Activated naive CD8-positive, alpha-beta T cell treated with anti-CD3 and anti-CD28 coated beads, Interleukin-2, amount 10 ng/mL, durations not matched to agents 7 days and 5 days (primary cell): ENCODE measurements at places on chromosomes 1 and 21.

DNA sequence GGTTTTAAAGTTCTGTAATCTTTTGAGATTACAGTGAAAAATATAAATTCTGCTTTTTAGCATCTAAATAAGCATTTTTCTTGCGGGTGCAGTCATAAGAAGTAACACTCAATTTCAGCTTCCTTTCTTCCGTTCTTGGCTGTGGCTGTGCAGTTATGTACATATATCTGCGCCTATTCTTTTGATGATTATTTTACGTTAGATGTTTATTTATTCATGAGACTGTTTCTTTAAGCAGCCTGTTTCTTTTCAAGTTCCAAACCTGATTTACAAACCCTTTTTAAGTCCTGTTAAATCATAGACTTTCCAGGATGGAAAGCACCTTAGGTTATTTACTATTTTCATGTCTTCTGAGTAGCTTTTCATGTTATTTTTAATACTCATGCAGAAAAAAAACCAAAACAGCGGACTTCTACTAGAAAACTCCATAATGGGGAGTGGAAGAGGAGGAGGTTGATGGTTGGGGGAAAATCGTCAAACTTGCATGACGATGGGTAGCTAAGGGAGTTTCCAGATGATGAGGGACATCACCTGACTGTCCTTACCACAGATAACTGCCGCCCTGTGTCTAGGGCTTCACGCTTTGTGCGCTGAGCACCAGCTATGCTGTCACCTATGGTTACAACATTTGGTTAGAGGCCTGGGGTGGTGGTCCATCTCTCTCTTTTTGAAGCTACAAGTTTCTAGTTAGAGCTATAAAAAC, 2.6 kb downstream of the PRDM2 start:
- DNase-seq: no peak

GRCh38 chr21:42406201-42406621, 2.5 kb downstream of the UBASH3A start:
- peak; percentile 65 for DNase-seq

DNA sequence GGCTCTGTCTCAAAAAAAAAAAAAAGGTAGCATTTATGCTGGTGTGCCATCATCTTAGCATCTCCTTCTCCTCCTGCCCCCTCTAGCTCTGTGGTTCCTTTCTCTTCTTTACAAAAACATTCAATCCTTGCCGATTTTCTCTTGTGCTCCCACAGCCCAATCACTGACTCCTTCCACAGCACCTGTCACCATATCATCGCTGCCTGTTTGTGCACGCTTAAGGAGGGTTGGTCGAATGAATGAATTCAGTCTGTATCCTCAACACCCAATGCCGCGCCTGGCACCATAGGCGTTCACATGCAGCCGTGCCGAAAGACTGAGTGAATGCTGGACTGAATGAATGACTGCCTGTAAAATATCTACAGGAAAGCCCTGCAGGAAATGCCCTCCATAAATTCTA, 7.9 kb downstream of the RNU5D-1 start:
- no peak for DNase-seq

DNA sequence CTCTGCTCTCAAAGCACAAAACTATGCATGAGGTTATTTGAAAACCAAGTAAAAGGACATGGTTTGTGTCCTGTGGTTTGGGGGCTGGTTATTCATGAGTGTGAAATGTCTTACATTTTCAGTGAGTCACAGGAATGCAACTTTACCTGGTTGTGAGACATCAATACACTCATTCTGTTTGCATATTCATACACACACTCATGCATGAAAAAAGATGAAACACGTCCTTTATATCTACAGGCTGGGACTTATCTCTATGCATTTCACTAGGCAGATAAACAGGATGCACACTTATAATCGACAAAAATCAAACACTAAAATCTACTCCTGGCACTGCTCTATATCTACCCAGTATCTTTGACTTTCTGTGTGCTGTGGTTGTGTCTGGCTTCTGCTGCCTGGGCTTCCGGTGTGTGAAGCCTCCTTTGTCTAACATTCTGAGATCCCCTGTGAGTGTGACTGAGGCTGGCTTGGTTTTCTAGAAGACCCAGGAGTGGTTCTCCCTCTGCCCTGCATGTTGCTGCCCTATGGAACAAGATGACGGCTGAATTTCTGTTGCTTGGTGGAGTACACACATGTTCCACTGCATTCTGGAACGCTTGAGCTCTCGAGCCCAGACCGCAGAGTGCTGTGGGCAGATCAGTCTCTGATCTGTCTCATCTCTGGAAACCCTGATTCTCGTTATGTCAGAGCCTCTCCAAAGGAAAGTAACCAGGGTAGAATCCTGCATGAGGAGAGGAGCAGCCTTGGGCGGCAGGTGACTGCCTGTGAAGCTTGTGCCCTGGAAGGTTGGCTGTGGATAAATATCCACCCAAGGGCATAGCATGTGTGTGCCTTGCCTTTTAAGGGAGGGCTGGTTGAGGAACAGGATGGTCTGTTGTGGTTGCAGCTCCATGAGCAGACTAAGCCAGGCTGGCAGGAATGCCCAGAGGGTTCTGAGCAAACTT, 19.7 kb upstream of the FASLG start:
- peak; percentile 77 for DNase-seq

DNA sequence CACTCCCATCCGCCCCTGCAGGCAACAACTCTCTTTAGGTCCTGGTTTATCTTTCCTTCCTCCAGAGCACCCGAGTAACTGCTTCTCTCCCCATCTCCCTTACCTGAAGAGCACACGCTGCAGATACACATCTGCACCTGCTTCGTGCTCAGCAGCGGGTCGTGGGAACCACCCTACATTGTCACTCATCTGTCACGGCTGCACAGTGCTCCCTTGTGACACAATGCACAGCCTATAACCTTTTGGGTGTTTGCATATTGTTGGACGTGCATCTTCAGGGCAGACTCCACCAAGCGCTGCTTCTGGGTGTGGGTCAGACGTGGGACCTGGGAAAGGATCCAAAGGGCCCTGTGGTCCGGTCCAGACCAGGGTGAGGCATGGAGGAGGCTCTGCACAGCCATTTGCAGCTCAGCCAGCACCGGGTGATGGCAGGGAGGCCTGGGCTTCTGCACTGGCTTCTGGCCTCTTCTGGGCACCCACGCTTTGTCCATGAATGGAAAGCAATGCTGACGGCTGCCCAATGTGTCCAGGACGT, 42.5 kb downstream of the WDR4 start:
- peak; percentile 25 for DNase-seq

DNA sequence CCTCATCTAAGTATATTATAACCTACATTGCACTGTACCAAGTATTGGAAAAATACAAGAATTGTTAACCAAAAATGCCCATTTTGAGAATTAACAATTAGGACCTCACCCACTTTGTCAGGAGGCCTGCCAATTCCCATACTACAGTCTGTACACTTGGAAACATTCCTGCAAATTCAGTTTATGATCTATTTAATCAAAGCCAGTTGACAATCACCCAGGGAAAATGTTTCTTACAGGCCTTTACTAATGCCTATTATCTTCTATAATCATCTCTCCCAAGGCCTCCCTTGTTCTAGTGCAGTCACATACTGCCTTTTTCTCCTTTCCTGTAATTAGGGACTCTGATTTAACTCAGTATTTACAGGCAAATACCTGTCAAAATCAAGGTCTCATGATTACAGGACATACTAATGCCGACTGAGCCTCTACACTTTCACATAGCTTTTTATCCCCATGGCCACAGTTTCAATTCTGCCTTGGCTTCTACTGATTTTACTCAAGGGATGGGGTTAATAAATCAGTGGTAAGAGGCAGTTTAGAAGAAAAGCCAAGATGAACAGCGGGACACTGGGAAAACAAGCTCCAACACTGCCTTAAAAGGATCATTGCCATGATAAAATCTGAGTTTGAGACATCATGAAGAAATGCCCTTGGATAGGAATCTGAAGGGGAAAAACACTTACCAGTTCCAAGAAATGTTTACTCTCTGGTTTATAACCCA, 338.7 kb downstream of the VAV3 start:
- DNase-seq: no peak

DNA sequence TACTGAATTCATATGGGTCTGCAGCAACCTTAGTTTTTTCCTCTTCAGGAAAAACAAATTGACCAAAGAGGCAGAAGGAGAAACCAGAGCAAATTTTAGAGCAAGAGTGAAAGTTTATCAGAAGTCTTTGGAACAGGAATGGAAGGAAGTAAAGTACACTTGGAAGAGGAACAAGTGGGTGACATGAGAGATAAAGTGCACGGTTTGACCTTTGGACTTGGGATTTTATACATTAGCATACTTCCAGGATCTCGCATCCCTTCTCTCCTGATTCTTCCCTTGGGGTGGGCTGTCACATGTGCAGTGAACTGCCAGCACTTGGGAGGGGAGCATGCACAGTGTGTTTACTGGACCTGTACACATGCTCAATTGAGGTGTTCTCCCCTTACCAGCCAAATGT, 754.8 kb upstream of the ADAMTS5 start:
- no peak for DNase-seq

- no peak for DNase-seq
These were observed 141.5 kb downstream of the KAZN start for GRCh38 chr1:14740016-14740415.

DNA sequence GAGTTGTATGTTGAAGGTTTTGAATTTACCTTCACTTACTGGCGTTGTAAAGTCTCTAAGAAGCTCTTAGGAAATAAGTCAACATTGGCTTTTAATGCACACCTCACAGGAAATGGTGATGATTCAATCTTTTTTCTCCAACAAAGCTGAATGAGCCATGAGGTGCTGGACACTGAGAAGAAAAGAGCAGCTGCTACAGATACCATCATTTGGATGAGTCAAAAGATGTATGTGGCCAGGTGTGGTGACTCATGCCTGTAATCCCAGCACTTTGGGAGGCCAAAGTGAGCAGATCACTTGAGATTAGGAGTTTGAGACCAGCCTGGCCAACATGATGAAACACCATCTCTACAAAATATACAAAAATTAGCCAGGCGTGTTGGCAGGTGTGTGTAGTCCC, 3.3 kb upstream of the IL23R start:
- no peak for DNase-seq

- no peak for DNase-seq
These were observed 9.7 kb upstream of the MYBPHL start for GRCh38 chr1:109316506-109316905.

DNA sequence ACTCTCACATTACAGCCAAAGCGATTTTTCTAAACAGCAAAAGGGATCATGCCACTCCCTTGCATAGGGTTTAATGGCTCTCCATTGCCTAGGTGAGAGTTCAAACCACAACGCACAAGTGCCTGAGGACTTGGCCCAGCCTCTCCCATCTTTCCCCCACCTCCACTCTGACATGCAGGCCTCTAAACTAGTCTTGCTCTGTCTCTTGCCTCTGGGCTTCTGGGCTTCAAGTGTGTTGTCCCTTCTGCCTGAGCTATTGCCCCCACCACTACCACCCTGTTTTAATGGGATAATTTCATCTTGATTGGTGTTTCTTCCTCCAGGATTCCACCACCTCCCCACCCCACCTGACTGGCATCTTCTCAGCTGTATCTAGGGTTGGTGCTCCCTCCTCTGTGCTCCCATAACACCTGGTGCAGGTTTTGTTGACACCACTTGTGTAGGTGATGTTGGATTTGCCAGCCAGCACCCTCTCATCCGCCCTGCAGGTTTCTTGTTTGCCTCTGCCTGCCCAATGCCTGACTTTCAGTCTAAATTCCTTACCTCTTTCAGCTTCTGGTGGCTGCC, 2.7 kb upstream of the ZBTB21 start:
- no peak for DNase-seq

DNA sequence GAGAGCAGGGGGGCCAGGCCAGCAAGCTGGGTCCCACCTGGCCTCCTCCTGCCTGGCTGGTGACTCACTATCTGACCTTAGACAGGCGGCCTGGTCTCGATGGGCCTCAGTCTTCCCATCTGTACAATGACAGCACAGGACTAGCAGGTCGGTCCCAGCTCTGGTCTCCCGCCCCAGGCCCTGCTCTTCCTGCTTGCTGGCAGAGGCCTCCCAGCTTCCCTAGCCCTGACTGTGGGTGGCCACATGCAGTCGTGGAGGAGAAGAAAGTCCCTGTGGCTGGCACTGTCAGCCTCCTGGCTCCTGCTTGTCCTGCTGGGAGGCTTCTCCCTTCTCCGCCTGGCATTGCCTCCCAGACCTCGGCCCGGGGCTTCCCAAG, 817 bp downstream of the EXTL1 start:
- no peak for DNase-seq

- DNase-seq: no peak
These were observed 344.8 kb downstream of the CHRM3 start for GRCh38 chr1:239731082-239731748.

GRCh38 chr21:43034826-43035225, 40.8 kb downstream of the CBS start:
- DNase-seq: no peak

DNA sequence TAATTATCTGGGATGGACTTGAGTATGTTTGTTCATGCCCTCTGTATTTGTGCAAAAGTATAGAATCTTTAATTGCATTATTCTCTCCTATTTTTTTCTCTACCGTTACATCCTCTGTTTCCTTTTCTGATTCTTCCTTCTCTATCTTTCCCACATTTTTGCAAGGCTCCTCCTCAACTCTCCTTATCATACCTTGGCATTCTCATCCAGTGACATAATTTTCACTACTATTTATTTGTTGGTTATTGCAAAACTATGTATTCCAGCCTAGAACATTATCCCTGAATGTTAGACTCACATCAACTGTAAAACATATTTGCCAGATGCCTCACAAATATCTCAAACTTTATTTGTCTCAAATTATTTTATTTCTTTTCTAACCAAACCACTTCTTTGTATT, 381.9 kb downstream of the COL11A1 start:
- no peak for DNase-seq

DNA sequence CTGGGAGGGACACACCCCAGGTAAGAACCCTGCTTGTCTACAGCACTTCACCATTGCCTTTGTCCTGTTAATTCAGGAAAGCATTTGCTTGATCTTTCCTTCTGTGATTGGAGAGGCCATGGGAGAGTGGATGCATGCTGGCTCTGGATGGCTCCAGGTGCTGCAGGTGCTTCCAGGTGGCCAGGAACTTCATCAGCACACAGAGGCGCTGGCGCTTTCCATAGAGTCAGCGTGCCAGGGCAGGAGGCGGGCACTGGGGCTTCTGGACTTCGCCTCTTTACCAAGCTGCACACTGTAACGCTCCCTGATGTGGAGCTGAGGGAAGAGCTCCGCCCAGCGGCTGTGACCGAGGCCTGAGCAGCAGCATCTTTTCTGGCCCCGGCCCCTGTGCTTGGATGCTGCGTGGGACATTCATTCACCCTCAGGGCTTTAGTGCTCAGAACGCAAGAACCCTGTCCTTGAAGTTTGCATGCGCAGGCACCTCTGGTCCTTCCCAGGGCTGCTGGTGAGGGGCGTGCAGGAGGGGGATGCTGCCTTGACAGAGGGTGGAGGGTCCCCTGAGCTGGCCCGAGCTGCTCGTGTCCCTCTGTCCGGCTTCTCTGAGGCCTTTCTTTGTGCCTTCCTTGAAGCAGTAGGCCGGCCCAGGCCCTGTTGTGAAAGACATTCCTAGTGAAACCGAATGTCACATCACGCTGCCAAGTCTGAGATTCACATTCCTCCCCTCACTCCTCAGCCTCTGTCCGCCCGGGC, 1.6 kb upstream of the MX2 start:
- no peak for DNase-seq
